Activated naive CD8-positive, alpha-beta T cell treated with anti-CD3 and anti-CD28 coated beads, Interleukin-2, amount 50 U/mL, for 16 hours (primary cell): ENCODE measurements at places on chromosomes 5 and 9.

- DNase-seq = no peak
Observed at GRCh38 chr5:74272024-74272775, 368.3 kb downstream of the ENC1 start.

- no peak for DNase-seq
Observed at GRCh38 chr5:176856746-176857145, 42.4 kb downstream of the HK3 start.

DNA sequence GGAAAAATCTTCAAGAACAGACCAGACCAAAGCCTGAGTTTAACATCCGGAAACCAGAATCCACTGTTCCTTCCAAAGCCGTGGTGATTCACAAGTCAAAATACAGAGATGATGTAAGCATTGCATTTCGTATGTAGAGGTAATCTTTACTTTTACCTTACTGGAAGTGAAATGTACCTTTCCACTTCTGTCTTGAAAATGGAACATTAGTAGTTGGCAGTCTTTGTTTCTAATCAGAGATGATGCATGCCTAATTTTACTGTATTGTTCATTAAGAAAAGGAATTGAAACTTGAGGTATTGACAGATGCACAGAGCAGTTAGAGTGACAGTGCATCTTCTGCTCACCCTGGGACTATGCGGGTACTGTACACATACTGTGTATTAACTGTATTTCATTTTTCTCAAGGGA lies 34.6 kb downstream of the HABP4 start:
- no peak for DNase-seq

- DNase-seq = no peak
Observed at GRCh38 chr9:124743686-124744348, 27.3 kb downstream of the NR6A1 start.

GRCh38 chr5:76789991-76790581 lies 28.7 kb upstream of the F2RL1 start:
- DNase-seq = no peak

GRCh38 chr9:77375956-77376532 lies 198.7 kb downstream of the VPS13A start:
- no peak for DNase-seq

DNA sequence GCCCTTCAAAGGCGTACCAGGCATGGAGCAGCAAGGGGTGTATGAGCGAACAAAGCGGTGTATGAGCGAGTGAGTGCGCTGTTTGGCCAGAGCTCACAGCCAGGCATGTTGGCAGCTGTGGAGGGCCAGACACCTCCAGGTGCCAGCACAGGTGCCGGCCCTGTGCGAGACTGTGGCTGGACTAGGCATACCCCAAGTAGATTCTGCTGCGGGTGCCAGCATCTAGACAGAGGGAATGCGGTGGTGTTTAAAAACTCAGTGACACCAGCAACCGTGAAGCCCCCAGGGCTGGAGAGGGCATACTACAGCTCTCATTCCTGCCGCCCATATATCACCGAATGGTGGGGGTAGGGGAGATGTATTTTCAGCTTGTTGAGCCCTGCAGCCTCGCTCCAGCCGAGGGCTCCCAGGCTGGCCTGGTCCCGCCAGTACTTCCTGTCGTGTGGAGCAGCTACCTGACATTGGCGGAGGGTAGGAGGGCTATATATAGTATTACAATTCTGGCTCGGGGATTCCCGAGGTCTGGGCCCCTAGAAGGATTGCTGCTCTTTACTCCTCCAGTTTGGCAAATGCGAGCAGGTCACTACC lies 1829.6 kb upstream of the NUDT12 start:
- DNase-seq = no peak

DNA sequence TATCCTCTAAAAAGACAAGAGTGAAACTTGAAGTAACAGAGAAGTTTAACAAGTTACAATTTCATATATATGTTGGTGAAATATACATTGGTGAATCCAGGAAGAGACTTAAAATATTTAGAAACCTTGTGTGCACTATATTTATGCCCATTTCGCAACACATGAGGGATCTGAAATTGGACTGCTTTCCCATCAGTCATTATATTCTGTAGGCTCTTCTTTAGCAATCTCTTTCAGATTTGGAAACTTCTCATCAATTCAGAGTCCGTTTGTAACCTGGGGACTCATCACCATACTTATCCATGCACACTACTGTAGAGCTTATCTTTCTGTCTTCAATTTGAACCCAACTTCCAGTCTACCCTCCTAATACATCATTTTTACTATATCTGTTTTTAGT lies 2.1 kb downstream of the ITGA1 start:
- no peak for DNase-seq

DNA sequence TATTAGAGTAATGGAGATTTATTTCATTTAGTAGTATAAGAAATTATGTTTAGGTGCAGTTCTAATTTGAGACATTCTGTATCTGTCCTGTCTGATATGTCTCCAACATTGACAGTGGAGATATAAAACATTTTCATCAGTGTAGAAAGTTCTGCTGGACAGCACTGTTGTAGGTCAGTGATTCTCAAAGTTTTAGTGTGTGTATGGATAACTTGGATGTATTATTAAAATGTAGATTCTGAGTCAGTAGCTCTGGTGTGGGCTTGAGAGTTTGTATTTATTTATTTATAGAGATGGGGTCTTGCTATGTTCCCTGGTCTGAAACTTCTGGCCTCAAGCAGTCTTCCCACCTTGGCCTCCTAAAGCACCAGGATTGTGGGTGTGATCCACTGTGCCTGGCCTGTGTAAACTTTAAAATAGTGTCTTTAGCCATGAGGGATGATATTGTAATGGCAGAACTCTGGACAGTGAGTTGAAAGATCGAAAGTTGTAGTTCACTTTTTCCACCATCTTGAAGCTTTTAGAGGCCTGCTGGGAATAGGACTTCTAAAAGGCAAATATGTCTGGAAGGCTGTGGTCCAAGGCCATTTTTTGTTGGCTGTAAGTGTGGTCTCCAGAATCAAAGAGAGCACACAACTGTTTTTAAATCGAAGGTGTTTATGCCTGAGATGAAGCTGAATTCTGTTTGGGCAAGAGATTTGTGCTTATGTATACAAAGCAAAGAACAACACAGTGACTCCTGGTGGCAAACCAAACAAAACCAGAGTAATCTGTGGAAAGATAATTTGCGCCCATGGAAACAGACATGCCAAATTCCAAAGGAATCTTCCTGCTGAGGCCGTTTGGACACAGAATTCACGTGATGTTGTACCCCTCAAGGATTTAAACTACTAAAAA lies 12.4 kb downstream of the UBAP1 start:
- DNase-seq = no peak

- no peak for DNase-seq
Observed at GRCh38 chr5:75235711-75236110, 967 bp downstream of the ANKRD31 start.

- DNase-seq = no peak
Observed at GRCh38 chr5:73605223-73606087, 20.5 kb upstream of the ARHGEF28 start.

GRCh38 chr9:22683700-22684075 lies 237.1 kb downstream of the DMRTA1 start:
- no peak for DNase-seq

- DNase-seq = no peak
Observed at GRCh38 chr9:129289131-129289731, 111.2 kb upstream of the IER5L start.

GRCh38 chr5:42429694-42430093 lies 6.5 kb downstream of the GHR start:
- DNase-seq = no peak

GRCh38 chr9:86997951-86998350 lies 50.6 kb upstream of the GAS1 start:
- no peak for DNase-seq

DNA sequence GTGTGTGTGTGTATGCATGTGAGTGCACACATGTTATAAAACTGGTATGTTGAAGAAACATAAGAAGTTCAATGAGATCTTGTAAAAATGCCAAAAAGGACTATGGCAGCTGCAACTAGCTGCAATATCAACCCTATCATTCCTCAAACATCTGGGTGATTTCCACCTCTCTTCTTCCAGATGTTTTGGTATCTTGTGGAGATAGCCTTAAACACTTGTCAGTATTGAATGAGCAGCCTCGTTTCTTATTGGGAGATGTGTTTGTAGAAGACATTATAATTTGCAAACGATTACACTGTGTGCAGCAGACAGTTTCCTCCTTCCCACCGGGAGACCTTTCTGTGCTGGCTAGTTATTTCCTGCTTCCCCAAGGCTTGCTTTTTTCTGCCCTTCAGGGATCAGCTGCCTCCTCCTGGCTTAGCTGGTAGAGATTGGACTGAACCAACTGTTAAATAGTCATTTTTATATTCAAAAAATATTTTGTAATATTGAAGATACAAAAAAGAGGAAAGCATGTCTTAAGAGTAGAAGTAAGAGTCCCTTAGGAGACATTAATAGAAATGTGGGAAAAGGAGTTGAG lies 168.4 kb upstream of the MPDZ start:
- no peak for DNase-seq

DNA sequence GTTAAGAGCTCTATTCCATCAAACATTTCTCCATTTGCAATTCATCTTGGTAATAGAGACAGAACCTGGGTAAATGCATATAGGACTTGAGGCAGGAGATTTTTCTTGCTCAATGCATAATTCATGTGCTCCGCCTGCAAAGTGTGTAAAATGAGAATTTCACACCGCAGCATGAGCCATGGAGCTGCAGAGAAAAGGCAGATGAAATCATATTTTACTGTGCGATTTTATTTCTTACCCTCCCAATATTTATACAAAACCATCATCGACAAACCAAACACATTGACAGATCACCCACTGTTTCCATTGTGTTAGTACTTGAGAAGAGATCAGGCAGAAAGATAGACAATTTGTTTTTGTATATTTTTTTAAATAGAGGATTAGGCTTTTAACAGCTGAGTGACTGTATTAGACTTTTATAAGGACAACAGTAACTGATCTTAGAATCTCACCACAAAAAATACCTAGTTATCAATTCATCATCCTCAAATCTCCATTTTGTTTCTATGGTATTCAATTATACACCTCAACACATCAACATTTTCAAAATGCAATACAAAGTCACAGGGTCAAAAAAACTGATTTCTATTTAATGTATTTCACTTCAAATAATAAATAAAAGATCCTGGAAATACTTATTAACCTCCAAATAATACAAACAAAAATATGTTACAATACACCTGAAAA lies 191.1 kb downstream of the AP3B1 start:
- DNase-seq = no peak

GRCh38 chr9:38277601-38278200 lies 114.8 kb upstream of the ALDH1B1 start:
- DNase-seq = no peak

GRCh38 chr9:88811511-88811910 lies 179.8 kb upstream of the S1PR3 start:
- DNase-seq = no peak

DNA sequence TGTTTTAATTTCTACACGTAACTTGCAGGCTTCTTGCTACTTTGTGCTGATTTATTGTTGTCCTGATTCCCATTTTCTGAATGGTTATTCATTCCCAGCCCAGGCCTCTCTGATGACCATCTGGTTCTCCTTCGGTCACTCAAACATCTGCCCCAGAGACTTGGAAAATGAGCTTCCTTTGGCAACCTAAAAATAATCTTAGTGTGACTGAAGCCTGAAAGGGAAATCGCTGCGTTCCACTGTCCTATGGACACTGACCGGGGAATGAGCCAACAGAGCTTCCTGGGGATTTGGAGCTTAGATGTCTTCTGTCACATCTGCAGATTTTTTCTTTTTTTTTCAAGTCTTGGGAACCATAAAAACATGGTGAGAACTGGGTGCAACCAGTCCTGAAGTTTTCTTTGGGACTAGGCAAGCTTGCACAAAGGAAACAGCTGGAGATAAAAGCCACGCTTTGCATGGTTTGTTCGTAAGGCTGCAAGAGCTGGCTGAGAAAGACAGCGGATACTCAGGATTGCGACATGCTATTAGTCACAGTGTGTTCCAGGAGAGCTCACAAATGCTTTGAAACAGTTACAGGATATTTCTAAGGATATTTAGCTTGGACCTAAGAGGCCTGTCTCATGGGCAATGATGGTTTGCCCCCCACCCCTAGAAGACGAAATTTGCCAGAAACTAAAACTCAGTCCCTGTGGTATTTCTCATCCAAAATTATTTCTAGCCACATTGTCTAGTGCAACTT lies 146.2 kb downstream of the GOLPH3 start:
- DNase-seq = no peak

GRCh38 chr5:81907012-81907635 lies 64.7 kb upstream of the ATG10 start:
- DNase-seq = no peak

DNA sequence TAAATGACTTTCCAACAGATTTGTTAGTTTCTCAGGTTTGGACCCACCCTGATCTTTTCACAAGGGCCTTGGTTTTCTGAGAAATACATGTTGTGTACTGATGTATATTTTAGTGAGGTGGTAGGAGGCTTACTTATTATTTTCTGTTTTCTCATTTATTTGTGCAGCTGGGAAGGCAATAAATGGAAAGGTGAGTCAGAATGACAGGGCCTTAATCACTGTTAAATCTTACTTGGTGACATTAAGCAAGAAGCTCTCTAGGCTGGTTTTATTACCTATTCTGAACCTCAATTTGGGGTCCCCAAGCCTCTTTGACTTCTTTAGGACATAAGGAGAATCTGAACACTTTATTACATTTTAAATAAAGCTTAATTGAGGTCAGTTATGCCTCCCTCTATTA lies 214.0 kb upstream of the DAB2 start:
- DNase-seq = no peak

GRCh38 chr9:130336027-130336610 lies 70.6 kb downstream of the HMCN2 start:
- no peak for DNase-seq

GRCh38 chr5:33968211-33969005 lies 16.1 kb downstream of the SLC45A2 start:
- no peak for DNase-seq

DNA sequence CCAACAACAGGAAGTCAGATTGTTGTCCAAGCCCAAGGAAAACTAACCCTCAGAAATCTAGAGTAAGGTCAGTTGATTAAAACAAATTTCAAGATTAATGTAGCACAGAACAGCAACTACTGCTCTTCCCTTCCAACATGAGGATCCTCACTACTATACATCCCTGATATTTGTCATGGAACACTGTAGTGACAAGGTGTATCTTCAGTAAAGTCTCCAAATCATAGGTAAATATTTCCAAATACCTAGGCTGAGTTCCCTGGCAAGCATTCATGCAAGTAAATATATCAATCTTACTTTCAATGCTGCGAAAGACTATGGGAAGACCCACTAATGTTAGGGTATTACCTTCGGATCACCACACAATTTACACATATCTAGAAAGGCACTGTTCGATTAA lies 986.9 kb upstream of the ARRDC3 start:
- no peak for DNase-seq
